ENCODE measurements at places on chromosomes 13 and 19.

- DNase-seq = no peak
Measured at GRCh38 chr19:38190793-38191192, 33.2 kb downstream of the DPF1 start.

DNA sequence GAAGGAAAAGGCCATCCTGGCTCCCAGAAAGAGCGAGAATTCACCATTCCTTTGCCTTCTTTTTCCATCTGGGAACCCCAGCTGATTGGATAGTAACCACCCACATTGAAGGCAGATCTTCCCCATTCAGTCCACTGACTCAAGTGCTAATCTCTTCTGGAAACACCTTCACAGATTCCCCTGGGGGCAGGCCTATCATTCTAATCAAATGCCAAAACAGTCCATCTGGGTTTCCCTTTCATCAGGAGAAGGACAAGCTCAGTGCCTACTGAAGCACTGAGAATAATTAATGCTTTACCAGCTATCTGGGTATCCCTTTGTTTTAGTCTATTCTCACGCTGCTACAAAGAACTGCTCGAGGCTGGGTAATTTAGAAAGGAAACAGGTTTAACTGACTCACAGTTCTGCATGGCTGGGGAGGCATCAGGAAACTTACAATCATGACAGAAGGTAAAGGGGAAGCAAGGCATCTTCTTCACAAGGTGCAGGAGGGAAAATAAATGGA is 293.2 kb downstream of the ENOX1 start:
- no peak for DNase-seq

DNA sequence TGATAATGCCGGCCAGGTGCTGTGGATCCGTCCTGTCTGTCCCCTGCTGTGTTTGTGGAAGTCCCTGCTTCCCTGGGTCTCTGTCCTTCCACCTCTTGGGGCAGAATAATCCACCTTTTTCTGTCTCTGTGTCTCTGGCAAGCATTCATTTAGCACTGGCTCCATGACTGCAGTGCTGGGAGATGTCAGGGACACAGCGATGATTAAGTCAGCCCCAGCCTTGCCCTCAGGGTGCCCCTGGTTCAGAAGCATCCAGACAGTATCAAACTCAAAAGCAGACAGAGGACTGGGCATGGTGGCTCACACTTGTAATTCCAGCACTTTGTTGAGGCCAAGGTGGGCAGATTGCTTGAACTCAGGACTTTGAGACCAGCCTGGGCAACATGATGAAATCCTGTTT is 1.5 kb downstream of the HIPK4 start:
- DNase-seq = no peak

GRCh38 chr19:49420227-49420626 is 3.0 kb downstream of the PTH2 start:
- DNase-seq = no peak

DNA sequence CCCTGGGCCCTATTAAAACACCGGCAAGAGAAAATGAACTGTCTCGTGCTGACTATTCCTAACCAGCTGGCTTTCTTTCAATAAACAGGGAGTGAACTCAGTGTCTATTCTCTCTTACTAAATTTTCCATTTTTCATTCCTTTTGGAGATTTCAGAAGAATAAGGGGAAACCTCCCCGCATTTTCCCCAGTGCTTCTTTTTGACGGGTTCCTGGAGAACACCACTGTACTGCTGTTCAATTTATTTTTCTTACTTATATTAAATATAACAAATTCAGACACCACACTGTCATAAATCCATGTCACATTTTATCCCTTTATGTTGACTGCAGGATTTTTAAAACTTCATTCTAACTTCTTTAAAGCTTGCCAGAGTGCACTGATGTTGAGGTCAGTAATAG is 75.8 kb downstream of the DCLK1 start:
- DNase-seq = no peak

- no peak for DNase-seq
Measured at GRCh38 chr19:11483366-11484111, 2.7 kb upstream of the ELAVL3 start.

GRCh38 chr13:46211116-46211482 is 629 bp upstream of the LRRC63 start:
- no peak for DNase-seq

Data from HFF-Myc (cell line).